ENCODE measurements at places on chromosomes 6 and 20.

- DNase-seq = no peak
Measured at GRCh38 chr6:132060591-132060990, 109.4 kb upstream of the CCN2 start.

DNA sequence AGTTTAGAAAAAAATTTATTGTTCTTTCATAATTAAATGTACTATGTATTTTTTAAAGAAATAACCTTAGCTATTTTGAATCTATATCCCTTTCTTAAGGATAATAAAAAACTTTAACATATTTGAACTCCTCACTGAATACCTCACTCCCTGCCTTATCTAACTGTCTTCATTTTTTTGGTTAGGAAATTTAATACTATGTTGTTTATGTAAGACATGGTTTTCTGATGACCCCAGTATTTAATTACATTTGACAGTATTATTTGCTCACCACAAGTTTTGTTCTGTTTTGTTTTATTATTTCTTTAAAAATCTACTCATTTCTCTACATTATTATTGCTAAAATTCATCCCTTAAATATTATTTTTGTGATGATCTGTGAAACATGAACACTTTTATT lies 394.4 kb upstream of the ADGRB3 start:
- DNase-seq = no peak

DNA sequence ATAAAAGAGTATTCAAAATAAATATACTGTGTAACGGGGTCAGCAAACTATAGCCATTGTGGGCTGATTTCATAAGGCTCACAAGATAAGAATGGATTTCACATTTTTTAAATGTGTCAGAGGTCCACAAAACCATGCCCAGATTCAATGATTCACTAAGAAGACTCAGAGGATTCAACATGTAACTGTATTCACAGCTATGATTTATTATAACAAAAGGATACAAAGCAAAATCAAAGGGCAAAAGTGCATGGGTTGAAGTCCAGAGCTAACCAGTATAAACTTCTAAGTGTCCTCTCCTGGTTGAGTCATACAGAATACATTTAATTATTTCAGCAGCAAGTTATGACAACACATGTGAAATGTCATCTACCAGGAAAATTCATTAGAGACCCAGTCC lies 49.2 kb downstream of the TBC1D32 start:
- DNase-seq = no peak

- no peak for DNase-seq
Measured at GRCh38 chr6:160735523-160735922, 33.5 kb downstream of the PLG start.

- DNase-seq = no peak
Measured at GRCh38 chr6:129748212-129748900, 38.4 kb upstream of the ARHGAP18 start.

DNA sequence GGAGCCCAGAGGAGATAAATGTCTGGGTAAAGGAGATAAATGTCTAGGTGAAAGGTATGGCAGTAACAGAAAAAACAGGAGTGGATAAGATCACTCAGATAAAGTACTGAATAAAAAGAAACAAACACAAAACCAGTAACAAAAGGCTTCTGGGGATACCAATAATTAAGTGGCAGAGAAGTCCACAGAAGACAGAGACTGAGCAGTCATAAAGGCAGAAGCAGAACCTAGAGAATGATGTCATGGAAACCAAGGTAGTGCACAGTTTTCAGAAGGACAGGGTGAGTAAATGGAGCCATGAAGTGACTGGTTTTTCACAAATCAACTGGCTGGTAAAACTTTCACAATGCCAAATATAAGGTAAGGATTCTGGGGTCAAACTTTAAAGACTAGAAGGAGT lies 80.9 kb upstream of the PLN start:
- no peak for DNase-seq

DNA sequence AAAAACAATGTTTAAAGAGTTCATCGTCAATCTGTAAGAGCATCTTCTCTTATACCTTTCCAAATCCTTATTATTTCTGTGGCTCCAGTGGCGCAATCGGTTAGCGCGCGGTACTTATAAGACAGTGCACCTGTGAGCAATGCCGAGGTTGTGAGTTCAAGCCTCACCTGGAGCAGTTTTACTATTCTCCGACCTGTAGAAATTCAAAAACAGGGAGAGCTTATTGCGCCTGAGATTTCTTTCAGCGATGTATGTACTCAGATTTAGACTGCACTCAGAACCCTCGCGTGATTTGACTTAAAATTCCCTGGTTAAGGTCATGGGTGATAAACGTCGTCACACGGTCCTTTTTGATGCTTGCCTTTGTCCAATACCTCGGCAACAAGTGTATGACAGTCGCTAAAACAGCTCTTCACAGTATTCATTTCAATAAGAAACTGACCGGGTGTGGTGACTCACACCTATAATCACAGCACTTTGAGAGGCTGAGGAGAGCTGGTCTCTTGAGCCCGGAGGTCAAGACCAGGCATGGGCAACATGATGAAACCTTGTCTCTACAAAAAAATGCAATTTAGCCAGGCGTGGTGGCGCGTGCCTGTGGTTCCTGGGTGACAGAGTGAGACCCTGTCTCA lies 11.9 kb downstream of the GPX5 start:
- no peak for DNase-seq

- DNase-seq = no peak
Measured at GRCh38 chr20:48155268-48155667, 370.0 kb upstream of the SULF2 start.

All from activated CD8-positive, alpha-beta memory T cell treated with anti-CD3 and anti-CD28 coated beads for 1 hour (primary cell).